ENCODE measurements at places on chromosomes 12 and 14.

- DNase-seq, result no peak
Measured at GRCh38 chr12:54723379-54724256, 75.5 kb upstream of the DCD start.

- DNase-seq, result no peak
Measured at GRCh38 chr14:104249089-104249488, 110.7 kb downstream of the KIF26A start.

DNA sequence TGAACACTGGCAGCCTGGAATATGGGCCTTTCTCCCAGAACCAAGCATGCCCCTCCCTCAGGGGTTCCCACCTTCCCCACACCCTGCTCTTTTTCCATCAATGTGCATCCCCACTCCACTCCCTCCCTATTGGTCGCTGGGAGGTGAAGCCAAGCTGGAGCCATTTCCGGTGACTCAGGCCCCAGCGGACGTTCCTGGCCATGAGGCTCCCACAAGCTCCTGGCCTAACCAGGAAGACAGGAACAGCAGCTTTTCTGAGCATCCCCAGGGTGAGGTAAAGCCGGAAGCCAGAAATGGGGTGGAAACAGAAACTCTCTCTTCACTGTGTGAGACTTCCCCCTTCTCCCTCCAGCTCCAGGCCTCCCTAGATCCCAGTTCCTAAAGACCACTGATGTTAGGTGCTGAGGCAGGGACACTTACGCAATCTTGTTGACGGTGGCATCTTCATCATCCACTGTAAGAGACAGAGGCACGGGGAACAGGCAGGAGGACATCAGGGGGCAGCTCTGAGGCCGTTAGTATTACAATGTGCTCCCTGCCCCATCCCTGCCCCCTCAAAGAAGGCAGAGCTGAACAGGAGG, 5.1 kb downstream of the LMBR1L start:
- DNase-seq, result no peak

DNA sequence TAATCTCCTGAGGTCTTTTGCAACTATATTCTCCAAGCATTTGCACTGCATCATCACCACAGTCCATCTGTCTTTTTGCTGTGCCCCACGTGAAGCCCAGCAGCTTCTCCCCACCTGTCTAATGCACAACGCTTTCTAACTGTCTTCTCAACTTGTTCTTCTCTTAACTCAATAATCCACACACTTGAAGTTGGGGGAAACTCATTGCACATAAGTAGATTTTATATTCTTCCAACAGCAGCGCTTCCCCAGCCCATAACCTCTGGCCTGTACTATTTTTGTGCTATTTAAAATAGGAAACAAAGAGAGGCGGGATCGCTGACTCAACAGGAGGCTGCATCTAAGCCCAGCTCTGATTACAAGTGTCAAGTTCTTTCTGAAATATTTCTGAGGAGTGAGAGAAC, 226.7 kb downstream of the GXYLT1 start:
- DNase-seq, result no peak

DNA sequence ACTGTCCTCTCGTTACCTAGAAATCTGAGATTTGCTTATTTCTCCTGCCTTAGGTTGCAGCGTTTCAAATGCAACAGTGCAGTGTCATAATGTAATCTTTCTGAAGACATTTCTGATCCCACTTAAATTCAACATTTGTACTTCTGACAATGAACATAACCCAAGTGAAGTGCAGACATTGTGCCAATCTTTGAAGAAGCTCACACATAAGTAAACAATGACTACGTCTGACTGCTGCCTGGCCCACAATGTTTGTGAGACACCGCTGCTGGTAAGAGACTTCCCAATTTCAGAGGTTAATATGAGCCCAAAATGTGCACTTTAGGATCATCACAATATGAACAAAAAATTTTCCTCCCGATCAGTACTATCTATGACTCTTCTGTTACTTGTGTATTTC, 84.6 kb upstream of the BCL2L14 start:
- no peak for DNase-seq

DNA sequence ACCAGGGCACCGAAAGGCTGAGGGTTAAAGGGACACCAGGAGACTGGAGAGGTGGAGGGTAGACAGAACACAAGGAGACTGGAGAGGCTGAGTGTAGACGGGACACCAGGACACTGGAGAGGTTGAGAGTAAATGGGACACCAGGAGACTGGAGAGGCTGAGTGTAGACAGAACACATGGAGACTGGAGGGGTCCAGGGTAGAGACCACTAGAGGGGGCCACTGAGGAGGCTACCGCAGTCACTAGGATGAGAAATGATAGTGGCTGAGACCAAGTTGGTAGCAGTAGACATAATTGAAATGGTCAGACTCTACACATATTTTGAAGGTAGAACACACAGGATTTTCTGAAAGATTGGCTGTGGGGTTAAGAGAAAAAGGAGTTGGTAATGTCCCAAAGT, 68.2 kb downstream of the PAH start:
- no peak for DNase-seq

DNA sequence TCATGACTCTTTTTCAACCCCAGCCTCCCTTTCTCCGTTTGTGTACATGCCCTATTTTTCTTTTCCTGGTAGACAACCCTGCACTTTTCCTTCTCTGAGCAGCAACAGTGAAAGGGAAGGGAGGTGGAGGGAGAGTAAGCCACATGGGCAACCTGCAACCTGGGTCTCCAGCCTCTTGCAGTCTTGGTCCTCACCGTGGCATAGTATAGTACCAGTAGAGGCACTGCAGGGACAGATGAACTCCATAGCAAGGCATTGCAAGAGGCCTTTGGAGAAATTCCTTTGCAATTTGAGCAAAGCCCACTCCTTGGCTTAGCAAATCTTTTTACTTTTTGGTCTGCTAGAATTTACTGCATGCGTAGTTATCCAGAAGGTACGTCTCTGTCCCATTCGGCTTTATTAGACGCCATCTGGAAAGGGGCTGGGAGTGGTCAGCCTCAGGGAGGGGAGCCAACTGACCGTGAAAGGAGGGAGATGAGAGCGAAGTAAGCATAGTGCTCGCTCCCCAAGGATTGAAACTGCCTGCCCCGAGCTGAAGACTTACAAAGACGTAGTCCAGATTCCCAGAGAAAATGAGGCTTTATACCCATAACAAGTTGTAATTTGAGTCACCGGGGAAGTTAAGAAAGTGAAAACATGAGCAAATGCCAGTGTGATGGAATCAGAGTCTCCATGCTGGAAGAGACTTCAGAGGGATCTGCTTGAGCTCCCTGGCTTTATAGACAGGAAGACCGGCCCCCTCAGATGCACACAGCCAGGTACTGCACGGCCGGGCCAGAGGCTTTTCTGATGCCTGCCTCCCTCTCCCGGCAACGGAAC, 332.0 kb downstream of the CACNA1C start:
- DNase-seq, result no peak

- DNase-seq, result no peak
Measured at GRCh38 chr12:105025890-105026289, 39.8 kb downstream of the NOPCHAP1 start.

DNA sequence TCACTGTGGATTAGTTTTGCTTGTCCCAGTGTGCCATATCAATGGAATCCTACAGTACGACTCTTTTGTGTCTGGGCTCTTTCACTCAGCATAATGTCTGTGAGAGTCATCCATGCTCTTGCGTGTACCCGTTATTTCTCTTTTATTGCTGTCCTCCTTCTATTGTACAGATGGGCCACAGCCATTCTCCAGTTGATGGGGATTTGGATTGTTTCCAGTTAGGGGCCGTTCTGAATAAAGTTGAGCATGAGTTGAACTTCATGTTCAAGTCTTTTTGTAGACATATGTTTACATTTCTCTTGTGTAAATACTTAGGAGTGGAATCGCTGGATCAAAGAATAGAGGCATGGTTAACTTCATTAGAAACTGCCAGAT, 38.3 kb downstream of the MYO1H start:
- no peak for DNase-seq

- no peak for DNase-seq
Measured at GRCh38 chr12:77343291-77343690, 277.9 kb upstream of the E2F7 start.

DNA sequence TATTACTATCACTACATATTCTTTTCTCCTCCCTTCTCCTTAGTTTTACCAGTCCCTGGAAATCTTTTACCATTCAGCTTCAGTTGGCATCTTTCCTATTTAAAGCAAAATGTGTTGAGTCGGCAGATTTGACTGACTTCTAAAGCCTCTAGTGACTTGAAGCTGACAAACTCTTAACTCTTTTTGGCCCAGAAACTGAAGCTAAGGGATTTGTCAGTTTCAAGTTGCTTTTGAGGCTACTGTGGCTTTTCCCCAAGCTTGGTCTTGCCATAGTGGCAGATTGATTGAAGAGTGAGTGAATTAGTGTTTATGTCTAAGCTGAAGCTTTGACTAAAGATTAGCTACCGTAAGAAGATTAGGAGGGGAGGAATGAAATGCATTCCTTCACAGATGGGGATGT, 104.0 kb downstream of the ETNK1 start:
- DNase-seq, result no peak

DNA sequence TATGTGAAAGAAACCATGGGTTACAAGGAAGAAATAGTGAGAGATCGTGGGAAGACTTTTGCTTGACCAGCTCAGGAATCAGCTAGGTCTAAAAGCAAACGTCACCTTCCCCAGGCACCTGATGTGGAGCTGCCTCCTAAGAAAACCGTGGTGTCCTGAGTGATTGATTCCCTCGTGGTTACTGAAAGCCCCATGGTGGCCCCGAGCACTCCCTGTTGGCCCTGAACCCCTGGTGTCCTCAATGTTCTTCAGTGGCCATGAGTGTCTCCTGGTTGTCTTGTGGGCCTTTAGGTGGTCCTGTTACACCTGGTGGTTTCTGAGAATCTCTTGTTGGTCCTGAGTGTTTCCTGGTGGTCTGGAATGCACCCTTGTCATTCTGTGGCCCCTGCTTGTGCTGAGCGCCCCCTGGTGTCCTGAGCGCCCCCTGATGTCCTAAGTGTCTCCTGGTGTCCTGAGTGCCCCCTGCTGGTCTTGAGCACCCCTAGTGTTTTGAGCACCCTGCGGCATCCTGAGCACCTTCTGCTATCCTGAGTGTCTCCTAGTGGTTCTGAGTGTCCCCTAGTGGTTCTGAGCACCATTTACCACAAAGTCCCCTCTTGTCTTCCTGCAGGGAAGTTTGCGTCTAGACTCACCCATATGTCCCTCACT, 518.7 kb downstream of the TMEM121 start:
- peak; percentile 85 for DNase-seq
